ENCODE measurements at places on chromosomes 1 and 21. TPM values are rescaled to one million over a fixed set of nuclear protein-coding genes. Genes with fewer than 3 reads are reported as not detected.
A peak's percentile ranks its signal among the peaks of the same experiment; 100 is the strongest.

The SPRR4 gene
- not detected for total RNA-seq

The CD5L gene
- not detected for total RNA-seq

The SNIP1 gene
- 15.7 TPM for total RNA-seq

The CTBS gene
- total RNA-seq: 4.1 TPM

The SLFNL1 gene
- not detected for total RNA-seq

The PTPRC gene
- total RNA-seq: not detected

The ZNF683 gene
- not detected for total RNA-seq

The PM20D1 gene
- total RNA-seq: not detected

GRCh38 chr21:33022828-33023573 lies 2.7 kb upstream of the OLIG2 start:
- no peak for DNase-seq

DNA sequence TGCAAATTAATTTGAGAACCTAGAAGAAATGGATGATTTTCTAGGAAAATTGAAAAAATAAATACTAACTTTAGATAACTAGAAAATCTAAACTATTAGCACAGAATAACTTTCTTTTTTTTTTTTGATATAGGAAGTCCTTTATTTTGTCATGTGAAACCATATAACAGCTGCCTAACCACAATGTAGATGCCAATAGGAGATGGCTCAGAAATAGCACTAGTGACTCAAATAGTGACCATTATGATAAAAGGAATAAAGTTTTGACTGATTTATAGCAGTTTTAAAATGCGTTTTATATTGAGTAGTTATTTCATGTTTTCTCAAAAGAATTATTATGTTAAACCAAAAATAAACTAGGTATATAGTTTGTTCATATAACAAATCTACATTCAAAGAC lies 158.0 kb upstream of the CACYBP start:
- DNase-seq: no peak

- DNase-seq: no peak
Observed at GRCh38 chr1:48654606-48655210, 122.0 kb downstream of the BEND5 start.

DNA sequence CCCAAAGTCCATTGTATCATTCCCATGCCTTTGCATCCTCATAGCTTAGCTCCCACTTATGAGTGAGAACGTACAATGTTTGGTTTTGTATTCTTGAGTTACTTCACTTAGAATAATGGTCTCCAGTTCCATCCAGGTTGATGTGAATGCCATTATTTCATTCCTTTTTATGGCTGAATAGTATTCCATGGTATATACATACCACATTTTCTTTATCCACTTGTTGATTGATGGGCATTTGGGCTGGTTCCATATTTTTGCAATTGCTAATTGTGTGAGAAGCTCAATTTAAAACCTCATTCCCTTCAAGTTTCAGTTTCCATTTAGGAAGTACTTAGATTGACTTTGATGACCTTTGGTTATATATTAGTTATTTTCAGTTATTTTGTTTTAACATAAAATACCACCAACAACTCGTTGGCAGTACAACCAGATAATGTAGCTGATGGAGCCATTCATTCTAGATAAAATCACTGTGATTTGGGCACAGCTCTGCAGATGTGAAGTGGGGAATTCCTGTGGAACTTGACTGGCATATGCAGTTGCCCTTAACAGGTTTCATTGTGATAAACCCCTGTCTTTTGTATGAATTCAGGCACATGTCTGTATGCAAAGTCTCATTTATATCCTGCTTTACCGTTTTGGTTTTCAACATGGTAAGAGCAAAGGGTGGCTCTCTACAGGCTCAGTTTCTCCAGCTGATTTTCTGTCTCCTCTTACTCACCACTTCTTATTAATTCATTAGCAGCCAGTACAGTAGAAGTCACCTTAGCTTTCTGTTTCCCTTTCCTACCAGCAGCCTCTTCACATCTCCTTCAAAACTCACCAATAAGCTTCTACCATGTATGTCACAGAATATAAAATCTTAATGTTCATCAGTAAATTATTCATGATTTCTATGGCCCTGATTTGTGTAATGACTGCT lies 170.9 kb downstream of the C1orf21 start:
- DNase-seq: no peak

GRCh38 chr1:219927956-219928790 lies at the start of gene SLC30A10:
Gene SLC30A10, minus strand, starts transcription at chr1:219928557. Its CDS starts 117 bp downstream, at chr1:219928440.
- peak; percentile 67 for DNase-seq

- no peak for DNase-seq
Observed at GRCh38 chr1:82464362-82465001, 663.7 kb downstream of the ADGRL2 start.

DNA sequence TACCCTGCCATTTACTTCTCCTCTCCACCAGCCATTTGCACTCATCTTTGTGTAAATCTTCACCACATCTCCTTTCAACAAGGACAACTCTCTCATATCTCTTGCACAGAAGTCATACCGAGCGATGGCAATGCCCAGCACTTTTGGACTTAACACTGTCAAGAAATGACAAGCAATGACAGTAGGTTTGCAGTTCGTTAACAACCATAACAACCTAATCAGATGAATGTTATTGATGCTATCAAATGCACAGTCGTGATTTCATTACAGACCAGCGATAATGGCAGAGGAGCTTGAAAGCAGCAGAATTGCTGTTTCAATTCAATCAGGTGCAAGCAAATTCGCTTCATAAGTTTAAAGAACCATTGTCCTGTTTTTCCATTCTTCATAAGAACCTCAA lies 390.9 kb downstream of the VAV3 start:
- DNase-seq: no peak

- DNase-seq: no peak
Observed at GRCh38 chr1:241611063-241611462, 29.1 kb downstream of the CHML start.

DNA sequence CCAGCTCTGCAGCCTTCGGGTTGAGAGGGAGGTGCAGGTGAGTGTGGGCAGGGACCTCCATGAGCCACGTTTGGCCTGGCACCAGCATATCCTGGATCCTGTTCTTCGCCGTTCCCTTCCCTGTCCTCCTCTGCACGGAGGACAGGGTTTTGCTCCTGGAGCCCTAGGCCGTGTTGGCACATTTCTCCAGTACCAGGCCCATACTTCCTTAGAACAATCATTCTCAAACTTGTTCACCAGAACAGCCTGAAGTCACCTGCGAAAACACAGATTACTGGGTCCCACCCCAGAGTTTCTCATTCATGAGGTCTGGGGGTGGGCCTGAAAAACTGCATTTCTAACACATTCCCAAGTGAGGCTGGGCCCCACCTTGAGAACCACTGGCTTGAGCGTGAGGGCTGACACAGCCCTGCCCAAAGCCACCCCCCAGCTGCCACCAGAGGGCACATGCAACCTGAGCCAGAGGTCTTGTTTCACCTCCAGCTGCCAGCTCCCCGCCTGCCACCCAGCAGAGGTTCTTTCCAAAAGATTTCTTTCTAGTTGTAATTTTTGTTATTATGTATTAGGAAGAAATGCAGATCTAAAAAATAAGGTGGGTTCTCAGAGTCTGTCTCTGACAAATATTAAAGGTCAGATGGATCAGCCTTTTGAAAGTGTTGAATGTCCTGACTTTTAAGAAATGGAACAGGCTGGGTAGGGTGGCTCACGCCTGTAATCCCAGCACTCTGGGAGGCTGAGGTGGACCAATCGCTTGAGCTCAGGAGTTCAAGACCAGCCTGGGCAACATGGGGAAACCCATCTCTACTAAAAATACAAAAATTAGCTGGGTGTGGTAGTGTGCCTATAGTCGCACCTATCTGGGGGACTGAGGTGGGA lies 39.6 kb upstream of the LDLRAP1 start:
- peak; percentile 68 for DNase-seq

DNA sequence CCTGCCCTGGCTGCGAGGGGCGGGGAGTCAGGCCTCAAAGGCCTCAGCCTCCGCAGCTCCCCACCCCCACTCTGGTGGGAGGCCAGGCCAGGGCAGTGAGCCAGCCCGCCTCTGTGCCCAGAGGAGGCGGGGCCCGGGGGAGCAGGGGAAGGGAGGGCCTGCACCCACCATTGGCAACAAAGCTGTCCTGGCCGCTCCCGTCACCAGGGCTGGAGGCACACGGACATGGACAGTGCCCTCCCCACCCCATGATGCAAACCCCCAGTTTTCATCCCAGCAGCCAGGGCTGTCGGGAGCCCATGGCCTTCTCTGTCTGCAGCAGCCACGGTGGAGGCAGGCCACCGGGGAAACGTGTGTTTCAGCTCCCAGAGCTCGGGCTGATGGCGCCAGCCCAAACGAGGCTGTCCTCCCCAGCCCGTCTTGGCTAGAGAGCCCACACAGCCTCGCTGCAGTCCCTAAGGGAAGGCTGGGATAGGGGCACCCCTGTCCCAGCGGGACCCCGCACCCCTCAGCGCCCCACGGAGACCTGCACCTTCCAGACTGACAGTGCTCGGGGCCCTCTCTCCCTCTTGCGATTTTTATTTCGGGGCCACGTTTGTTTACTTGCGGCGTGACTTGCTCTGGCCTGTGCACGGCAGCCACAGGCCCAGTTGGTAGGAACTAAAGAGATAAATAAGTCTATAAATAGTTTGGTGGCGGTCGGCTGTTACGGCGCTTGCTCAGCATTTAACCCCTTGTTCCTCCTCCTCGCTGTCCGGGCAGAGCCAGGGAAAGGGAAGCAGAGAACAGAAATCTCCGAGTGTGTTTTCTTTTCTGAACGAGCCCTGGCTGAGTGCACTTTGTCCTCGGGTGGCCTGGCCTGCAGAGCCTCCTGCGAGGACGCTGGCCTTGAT lies 101.8 kb downstream of the PRDM16 start:
- no peak for DNase-seq

- no peak for DNase-seq
Observed at GRCh38 chr1:155957411-155957915, 16.0 kb downstream of the RXFP4 start.

DNA sequence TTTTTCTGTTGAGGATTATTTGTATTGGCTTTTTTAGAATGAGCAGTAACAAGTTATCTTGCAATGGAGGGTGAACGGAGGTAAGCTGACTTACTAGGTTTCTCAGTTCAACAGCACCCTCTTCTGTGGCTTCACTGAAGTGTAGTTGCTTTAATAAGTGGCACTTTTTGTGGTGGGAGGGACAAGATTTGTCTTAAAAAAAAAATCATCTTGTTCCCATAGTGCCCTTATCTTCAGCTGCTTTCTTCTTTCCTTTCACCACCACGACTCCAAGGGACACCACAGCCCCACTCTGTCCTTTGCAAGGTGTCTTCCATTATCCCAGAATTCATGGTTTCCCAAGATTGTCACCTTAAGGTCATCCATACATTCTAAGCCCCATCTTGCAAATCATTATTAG lies 92.9 kb downstream of the PIGK start:
- no peak for DNase-seq

DNA sequence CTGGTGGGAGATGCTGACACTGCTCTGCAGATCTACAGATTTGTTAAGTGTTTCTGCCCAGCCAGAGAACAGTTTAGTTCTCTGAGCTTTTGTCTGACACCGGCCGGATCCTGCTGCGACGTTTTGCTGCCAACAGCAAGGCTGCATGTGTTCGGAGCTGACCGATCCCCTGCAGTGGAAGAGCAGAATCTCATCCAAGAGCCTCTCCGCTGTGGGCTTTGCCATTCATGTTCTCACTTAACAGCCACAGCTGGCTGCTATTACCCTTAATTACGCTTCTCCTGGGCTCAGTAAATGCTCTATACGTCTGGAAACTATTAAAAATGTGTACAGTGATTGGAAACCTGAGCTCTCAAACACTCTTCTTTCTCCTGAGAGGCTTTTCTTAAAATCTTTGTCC lies 105.3 kb downstream of the BCAR3 start:
- peak; percentile 28 for DNase-seq

DNA sequence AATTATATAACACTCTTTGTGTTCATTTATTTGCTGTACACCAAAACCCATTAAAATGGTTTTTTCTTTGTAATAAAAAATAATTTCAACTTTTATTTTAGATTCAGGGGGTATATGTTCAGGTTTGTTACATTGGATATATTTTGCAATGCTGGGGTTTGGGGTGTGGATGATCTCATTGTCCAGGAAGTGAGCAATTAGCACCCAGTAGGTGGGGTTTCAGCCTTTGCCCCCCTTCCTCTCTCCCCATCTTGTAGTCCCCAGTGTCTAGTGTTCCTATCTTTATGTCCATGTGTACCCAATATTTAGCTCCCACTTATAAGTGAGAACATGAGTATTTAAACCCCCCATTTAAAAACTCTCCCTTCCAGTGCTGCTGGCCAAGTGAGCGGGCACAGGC lies 184.6 kb downstream of the RHOU start:
- no peak for DNase-seq

GRCh38 chr1:158163000-158163947 lies 17.4 kb upstream of the CD1D start:
- DNase-seq: no peak

GRCh38 chr1:48013270-48013669 lies 16.1 kb upstream of the TRABD2B start:
- no peak for DNase-seq

DNA sequence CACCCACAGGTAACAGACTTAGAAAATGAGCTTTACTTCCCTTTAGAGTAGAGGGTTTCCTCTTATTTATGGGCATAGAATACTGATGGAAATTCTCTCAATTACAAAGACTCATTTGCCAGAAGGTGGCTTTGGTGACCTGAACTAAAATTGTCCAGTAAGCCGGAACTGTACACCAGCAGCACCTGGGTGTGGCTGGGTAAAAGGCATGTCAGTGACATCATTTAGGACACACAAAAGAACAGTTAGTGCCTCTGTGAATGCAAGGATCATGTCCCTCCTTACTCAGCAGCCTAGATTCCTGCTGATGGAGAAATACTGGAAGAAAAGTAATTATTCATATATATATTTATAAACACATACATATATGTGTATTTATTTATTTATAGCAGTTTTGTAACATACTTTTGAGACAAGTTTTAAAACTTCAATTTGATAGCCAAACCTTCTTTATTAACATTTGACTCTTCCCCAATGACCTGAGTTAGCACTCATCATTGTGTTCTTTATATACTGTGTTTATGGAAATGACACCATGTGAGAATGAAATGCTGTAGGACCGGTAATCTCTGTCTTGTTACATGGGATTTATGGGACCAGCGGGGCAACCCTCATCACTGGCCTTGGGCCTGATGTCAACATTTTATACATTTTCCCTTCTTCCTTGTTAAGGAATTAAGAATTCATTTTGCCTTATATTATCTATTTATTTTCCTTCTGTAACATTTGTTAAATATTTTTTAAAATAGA lies 274.4 kb downstream of the BRINP2 start:
- DNase-seq: no peak

DNA sequence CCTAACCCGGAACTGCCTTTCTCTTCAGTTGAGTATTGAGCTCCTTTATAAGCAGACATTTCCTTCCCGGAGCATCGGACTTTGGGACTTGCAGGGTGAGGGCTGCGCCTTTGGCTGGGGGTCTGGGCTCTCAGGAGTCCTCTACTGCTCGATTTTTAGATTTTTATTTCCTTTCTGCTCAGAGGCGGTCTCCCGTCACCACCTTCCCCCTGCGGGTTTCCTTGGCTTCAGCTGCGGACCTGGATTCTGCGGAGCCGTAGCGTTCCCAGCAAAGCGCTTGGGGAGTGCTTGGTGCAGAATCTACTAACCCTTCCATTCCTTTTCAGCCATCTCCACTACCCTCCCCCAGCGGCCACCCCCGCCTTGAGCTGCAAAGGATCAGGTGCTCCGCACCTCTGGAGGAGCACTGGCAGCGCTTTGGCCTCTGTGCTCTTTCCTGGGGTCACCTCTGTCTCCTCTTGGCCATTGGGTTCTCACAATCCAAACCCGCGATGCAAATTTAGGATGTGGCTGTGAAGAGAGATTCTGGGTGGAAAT lies 3.7 kb downstream of the OLIG2 start:
- peak; percentile 61 for DNase-seq

- DNase-seq: peak; percentile 61
Observed at GRCh38 chr1:175146529-175147213, 45.9 kb downstream of the KIAA0040 start.

GRCh38 chr1:115949156-115949555 lies 27.2 kb upstream of the SLC22A15 start:
- no peak for DNase-seq

Data from H1 (cell line).